ENCODE measurements at places on chromosomes 16 and 17. TPM values are rescaled to one million over a fixed set of nuclear protein-coding genes. Genes with fewer than 3 reads are reported as not detected.

Gene DNAAF8
- polyA plus RNA-seq = 2.4 TPM

Gene TMEM100
- polyA plus RNA-seq = 62.3 TPM

Gene ASPA
- polyA plus RNA-seq = 27.7 TPM

Gene SPATA22
- 1.1 TPM for polyA plus RNA-seq

Gene JUP
- 200 TPM for polyA plus RNA-seq

Gene STX1B
- 1.0 TPM for polyA plus RNA-seq

Gene KRT27
- polyA plus RNA-seq = not detected

Gene FBXO39
- polyA plus RNA-seq = 0.32 TPM

Gene GRIN2C
- 0.21 TPM for polyA plus RNA-seq

Gene LPO
- polyA plus RNA-seq = 0.29 TPM

Gene C16orf89
- polyA plus RNA-seq = 11.6 TPM

Gene BCAS3
- polyA plus RNA-seq = 27.2 TPM

Gene TLCD1
- polyA plus RNA-seq = 19.0 TPM

Gene TBX2
- polyA plus RNA-seq = 76.5 TPM

Gene TPPP3
- polyA plus RNA-seq = 61.3 TPM

Gene CDH13
- 11.2 TPM for polyA plus RNA-seq

Gene CIBAR2
- polyA plus RNA-seq = 0.17 TPM

Gene TEKT3
- 1.6 TPM for polyA plus RNA-seq

Gene MPP2
- 5.9 TPM for polyA plus RNA-seq

Gene NACA2
- polyA plus RNA-seq = 2.7 TPM

Gene KRTAP4-5
- not detected for polyA plus RNA-seq

Gene FOXO3B
- 6.6 TPM for polyA plus RNA-seq

Gene GCGR
- 15.5 TPM for polyA plus RNA-seq

Gene NPIPA5
- 29.8 TPM for polyA plus RNA-seq

Measured in right renal pelvis (tissue), 4 donors.